Omental fat pad (tissue), 4 donors: ENCODE measurements at places on chromosomes 3 and 15.

- no peak for DNase-seq
These were observed 119.2 kb upstream of the THBS1 start for GRCh38 chr15:39461536-39462130.

DNA sequence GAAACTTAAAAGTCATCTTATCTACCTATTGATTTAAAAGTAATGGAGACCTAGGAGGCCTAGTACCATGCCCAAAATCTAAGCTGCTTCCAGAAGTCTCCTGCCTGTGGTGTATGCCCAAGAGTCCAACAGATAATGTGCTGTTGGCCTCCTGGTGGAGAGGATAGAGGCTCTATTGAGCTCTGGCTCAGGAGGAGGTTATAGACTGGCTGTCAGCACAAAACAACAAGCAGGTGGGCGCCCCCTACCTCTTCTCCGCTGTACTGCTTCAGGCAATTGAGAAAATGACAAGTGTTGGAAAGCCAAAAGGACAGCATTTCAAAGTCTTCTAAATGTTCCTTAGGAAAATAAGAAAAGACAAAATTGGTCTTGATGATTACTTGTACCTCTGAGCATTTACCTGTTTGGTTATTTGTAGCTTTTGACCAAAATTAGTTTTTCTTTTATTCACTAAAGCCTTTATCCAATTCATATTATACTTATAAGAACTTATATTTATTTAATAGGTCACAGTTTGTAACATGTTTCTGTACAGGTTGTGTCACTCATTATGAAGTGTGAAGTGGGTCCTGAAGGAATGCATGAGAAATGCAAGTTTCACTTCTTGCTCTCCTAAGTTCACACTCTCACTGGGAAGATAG, 17.2 kb upstream of the GNB5 start:
- DNase-seq, result peak; percentile 32

- DNase-seq, result no peak
These were observed 83.6 kb downstream of the WDR72 start for GRCh38 chr15:53675832-53676231.

GRCh38 chr3:149393345-149394160, 16.1 kb upstream of the TM4SF1 start:
- DNase-seq, result peak; percentile 46

- no peak for DNase-seq
These were observed 271.5 kb downstream of the IL5RA start for GRCh38 chr3:2838546-2839157.

GRCh38 chr15:29903785-29904464, 81.7 kb upstream of the TJP1 start:
- DNase-seq, result no peak

GRCh38 chr3:78497767-78498166, 1270.0 kb downstream of the ROBO1 start:
- DNase-seq, result no peak

DNA sequence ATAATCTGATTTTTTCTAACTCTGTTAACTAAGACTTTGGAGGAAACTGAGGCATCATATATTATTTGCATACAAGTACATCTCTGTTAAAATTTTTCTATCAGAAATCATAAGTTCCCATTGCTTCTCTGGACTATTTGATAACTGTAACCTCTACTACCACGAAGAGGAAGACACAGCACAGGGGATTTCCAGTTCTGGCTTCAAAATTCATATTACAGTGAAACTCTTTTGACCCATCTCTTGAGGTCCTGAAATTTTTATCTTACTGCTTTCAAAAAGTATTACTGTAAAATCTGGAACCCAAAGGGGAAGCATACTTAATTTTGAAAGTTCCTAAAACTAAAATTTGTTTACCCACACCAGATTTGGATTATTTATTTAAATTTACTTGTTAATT, 4.2 kb downstream of the PLSCR1 start:
- DNase-seq, result no peak

DNA sequence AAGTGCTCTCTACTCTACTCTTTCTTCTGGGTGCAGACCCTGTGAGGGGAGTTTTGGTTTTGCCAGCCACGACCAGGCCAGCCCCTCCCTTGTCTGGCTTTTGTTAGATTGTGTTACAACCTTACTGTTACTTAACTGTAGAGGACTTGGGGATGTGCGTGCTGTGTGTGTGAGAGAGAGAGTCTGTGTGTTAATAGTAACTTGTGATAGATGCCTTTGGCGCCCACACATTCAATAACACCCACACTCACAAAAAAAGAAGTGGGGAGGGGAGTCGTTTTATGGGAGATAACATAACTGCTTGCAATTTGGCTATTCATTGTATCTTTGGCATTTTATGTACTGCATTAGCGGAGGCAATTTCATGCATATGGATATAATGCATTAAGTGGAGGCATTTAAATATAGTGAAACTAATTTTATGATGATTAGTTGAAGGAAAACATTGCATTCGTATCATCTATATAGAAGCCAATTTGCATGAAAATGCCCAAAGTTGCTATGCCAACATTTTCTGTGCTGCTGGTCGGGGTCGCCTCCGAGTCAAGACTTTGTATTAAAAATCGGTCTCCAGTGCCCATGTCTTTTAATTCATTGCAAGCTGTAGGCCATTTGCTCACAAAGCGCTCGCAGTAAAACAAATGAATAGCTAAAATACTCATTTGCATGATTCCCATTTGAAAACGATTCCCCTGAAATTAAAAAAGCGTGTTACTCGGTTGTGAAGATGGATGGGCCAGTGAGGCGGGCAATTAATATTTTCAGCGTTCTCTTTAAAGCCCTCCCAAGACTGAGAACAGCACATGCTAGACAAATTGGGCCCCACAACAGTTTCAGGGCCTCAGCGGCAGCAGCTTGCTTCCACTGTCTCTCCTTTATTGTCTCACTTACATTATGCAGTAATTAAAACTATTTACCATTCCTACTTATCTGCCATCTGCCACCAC, 158.5 kb upstream of the SMAD3 start:
- DNase-seq, result no peak

DNA sequence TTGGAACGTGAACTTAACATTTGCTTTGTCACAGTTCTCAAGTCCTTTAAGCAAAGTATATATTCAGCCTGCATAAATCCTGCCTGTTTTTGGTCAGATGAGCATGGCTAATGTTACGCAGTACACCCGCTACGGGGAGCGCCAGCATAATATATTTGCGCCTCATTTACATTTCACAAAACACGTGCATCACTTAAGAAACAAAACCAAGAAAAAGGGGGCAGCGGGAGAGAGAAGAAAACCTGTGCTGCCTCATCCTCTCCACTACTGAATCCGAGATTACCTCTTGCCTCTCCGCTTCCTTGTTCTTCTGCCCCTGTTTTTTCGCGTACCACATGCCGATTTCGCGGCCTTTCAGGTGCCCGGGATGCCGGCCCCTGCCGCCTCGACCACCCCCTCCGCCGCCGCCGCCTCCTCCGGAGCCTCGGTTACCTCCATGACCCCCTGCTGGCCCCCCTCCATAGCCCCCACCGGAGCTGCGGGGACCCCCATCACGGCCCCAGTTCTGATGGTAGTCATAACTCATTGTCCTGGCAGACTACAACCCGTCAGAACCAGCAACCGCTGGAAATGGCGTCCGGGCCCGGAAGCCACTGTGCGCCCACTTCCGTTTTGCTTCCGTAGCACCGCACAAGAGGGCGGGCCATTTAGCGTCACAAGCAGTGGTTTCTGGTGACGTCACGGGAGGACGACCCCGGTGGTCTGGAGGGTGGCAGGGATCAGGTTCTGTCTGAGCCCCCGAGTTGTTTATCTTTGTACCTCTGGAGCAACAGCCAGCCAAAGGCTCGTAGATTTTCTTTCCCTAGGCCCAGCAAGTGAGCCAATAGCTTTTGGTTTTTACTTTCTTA, at the start of gene DHX36:
Gene DHX36, minus strand, starts transcription at position 597 of the 848 bp plus-strand sequence. Its CDS starts 71 bp downstream, at position 526.
- DNase-seq, result peak; percentile 72

GRCh38 chr3:72311425-72311824, 526.5 kb upstream of the PROK2 start:
- DNase-seq, result no peak

DNA sequence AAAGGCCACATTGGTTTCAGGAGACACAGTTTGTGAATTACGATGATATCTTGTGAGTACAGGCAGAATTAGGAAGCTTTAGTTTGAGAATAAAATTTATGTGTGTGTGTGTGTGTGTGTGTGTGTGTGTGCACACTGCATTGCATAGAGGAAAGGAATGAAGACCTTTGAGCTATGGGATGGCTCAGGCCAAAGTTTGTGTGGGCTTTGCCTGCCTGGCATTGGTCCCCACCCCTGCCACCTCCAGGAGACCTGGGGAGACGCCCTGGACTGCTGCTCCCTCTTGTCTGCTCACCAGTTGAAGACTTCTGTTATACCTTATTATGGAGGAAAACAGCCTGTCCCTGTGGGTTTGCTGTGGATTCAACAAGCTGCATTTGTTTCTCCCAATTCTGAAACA, 37.2 kb downstream of the TIGIT start:
- DNase-seq, result no peak

GRCh38 chr3:38604246-38604645, 45.2 kb downstream of the SCN5A start:
- DNase-seq, result no peak

DNA sequence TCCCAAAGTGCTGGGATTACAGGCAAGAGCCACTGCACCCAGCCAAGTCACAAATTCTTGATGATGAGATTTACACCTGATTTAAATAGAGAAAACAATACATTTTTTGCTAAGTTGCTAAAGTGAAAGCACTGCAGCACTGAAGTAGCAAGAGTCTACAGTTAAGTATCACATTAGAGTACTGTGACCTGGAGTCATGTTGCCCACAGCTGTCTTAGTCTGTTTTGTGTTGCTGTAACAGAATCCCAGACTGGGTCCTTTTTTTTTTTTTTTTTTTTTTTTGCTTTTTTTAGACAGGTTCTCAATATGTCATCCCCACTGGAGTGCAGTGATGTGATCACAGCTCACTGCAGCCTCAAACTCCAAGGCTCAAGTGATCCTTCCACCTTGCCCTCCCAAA, 23.2 kb upstream of the GNB4 start:
- no peak for DNase-seq

- DNase-seq, result no peak
These were observed 175.9 kb downstream of the OTOL1 start for GRCh38 chr3:161672478-161672877.

DNA sequence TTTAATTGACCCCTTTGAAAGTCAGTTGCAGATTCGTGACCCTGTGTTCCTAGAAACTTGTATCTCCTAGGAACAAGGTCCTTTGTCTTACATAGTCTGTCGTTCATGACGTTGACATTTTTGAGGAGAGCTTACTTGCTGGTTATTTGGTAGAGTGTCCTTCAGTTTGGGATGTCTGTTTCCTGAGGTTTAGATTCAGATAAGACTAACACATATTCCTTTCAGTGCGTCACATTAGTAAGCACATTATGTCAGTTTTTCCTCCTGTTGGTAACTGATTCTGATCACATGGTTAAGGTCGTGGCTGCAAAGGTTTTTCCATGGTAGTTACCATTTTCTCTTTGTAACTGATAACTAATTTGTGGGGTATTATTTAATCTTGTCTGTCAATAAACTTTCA, 80.8 kb downstream of the PCCB start:
- no peak for DNase-seq

GRCh38 chr3:61331929-61332552, 80.8 kb upstream of the FHIT start:
- no peak for DNase-seq

DNA sequence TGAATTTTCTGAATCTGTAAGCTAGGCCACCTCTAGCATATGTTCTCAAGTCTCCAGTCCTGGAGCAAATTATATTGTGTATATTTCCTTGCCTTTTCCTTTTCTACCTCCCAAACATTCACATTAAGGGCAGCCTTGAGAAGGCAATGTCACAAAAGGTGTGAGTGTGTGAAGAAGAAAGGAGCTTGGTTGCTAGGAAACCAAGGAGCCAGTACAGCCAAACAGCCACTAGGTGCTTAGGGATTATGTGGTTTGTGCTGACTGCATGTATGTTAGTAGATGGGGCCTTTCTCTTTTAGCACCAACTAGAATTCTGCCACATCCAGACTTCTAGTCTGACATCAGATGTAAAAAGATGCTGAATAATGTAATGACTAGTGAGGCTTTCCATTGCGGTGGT, 118.8 kb upstream of the DAZL start:
- no peak for DNase-seq

DNA sequence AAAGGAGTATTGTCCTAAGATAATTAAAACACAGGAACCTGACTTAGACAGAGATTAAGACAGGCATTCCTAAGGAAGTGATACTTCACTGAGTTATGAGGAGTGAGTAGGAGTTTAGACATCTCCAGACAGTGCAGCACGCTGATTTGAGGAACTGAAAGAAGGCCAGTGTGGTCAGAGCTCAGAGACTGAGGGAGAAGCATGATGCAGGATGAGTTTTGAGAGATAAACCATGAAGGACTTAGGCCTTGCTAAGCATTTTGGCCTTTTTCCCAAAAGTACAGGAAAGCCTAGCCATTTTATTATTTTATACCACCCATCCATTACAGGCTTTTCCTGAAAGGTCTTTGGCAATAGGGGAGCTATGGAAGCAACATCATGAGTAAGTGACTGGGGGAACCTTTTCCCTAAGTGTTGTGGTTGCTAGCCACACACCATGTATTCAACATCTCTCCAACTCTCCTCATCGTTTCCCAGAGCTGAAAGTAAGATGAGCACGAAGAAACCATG, 375.6 kb upstream of the TPRG1 start:
- no peak for DNase-seq

DNA sequence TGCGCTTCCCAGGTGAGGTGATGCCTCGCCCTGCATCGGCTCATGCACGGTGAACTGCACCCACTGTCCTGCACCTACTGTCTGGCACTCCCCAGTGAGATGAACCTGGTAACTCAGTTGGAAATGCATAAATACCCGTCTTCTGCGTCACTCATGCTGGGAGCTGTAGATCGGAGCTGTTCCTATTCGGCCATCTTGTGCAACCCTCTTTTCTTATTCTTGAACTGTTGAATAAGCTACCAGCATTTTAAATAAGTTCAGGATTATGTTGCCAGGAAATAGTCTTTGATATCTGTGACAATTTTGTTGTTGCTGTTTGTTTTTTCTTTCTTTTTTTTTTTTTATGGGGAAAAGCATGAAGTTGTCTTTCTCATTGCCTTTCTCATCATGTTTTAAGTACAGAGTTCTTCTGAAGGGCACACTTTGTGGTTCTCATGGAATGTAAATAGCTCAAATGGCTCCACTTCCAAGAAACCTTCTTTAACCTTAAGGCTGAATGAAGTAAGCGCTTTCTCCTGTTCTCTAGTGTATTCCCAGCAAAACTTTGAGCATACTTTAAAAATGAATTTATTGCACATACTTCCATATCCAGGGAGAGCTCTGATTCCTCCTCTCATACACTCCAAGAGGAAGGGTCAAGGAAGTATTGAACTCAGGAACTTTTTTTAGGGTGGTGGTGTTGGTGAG, 468.0 kb upstream of the TBL1XR1 start:
- DNase-seq, result no peak

GRCh38 chr3:12894629-12895028, 53.3 kb upstream of the RPL32 start:
- no peak for DNase-seq

DNA sequence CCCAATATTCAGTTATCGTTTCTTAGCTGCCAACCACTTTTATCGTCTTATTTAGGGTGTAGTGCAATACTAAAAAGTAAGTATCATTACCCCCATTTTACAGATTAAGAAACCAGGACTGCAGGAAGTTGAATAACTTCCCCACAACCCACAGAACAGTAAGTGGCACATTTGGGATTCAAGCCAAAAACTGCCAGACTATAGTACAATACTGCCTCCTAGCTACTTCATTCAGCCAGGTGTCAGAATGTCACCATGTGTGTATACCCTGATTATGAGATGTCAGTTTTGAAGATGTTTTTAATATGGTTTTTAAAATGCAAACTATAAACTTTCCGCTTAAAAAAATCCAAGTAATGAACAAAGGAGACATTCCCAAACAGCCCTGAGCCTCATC, 74.2 kb upstream of the PROK2 start:
- no peak for DNase-seq
